ENCODE measurements at places on chromosomes 5 and 9.

- no peak for DNase-seq
Measured at GRCh38 chr9:129497813-129498450, 123.0 kb downstream of the C9orf50 start.

GRCh38 chr5:32837211-32837610, 126.1 kb downstream of the NPR3 start:
- no peak for DNase-seq

DNA sequence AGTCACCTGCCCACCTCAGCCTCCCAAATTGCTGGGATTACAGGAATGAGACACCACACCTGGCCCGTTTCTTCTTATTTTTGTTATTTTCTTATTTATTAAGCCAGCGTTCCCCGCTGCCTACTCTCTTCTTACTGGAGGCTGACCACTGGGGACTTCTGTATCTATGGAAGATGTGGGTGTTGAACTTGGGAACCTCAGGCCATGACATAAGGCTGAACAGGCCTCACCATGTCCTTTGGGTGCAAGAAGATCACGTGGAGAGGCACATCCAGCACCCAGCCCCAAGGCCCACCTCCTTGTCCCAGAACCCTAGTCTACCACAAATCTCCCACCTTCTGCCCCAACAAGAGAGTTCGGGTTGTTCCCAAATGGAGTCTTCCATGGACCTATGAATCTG, 59.4 kb upstream of the NEK6 start:
- DNase-seq: no peak

DNA sequence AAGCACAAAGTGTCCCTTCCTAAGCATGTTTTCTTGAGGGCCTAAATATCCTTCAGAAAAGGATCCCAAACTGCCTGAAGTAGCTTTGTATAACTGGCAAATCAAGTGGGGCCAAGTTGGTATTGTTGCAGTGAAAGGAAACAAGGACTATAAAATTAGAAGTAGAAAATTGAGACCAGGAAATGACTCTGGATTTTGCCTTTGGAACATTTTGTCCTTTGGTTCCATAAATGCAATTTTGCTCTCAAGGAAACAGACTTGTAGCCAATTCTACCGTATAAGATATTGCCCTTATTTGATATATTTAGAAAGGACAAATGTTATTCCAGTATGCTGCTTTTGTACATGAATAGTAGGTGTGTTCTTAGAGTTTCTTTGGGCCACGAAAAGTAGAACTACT, 34.4 kb downstream of the RABGAP1 start:
- no peak for DNase-seq

- no peak for DNase-seq
Measured at GRCh38 chr9:127838375-127839078, 15.9 kb downstream of the ENG start.

DNA sequence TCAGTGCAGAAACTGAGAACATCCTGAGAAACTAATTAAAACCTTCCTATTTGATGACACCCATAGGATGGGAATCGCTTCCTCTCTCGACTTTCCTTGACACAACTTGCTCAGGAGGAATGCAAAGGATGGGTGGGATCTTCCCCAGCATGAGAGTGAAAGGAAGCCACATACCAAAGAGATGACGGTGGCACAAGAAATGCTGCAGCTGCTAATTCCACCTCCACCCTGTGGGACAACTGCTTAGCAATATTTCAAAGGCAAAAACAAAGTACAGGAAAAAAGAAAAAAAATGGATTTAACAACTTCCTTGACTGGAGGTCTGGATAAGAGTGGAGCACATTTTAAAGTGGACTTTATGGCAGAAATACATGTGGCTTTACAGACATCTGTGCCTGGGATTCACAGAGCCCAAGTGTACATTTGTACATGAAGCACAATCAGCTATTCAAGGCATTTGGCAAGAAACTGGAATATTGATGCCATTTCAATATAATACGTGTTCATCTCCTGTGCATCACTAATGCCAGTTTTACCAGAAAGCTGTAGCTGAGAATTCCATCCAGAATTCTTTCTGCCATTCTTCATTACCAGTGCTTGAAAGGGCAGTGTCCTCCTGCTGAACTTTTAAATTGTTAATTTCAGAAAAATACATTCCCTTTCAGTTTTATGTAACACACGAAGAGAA, 359.2 kb upstream of the ACTBL2 start:
- DNase-seq: no peak

DNA sequence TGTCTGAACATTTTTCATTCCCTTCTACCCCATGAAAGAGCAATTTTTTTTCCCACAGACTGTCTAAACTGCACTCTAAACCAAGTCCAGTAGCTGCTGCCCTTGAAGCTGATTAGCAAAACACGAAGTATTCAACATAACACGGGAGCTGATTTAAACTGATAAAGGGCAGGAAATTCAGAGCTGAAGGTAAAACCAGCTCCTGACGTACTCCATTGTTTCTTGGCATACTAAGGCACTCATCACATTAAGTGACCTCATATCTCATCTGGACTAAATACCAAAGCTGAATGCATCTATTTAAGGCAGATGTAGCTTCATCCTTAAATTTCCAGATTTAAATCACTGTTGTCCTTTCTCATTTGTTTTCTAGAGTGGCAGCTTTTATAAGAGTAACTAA, 12.0 kb downstream of the GDF9 start:
- DNase-seq: no peak

GRCh38 chr5:181191526-181192336, 13.3 kb downstream of the TRIM7 start:
- peak; percentile 96 for DNase-seq

DNA sequence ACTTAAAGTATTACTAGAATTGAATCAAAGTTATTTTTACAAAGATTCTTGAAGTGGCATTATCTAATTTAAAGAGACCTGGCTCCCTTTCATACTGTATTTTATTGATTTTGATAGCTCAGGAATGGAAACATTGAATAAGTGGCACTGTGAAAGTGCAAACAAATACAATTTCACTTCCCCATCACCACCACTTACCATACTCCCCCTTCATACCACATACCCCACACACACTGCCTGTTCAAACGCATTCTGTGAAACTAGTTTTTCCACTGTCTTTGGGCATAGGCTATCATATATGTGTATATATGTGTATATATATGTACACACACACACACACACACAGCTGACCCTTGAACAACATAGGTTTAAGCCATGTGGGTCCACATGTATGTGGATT, 62.1 kb upstream of the ATG10 start:
- peak; percentile 23 for DNase-seq

GRCh38 chr9:111463048-111463447, 21.1 kb downstream of the ECPAS start:
- DNase-seq: no peak

- no peak for DNase-seq
Measured at GRCh38 chr5:175230299-175230698, 213.7 kb downstream of the DRD1 start.

GRCh38 chr9:805151-805550, 36.3 kb upstream of the DMRT1 start:
- no peak for DNase-seq

Measured in GM13977 (cell line).